Activated T-helper 1 cell treated with anti-CD3 and anti-CD28 coated beads, Interleukin-12 subunit alpha, Interleukin-12 subunit beta, Interleukin-2, Interleukin-4 antibody, amounts not matched to agents 30 ng/mL and 10 ng/mL and 1 ng/mL, durations not matched to agents 14 hours and 24 hours and 36 hours (primary cell): ENCODE measurements at places on chromosomes 6 and 20. TPM values are rescaled to one million over a fixed set of nuclear protein-coding genes. Genes with fewer than 3 reads are reported as not detected.

The C20orf144 gene
- 0.22 and 0.29 TPM in 2 replicates for total RNA-seq

The GHRH gene
- not detected in 2 replicates for total RNA-seq

The PPIL4 gene
- total RNA-seq, result 25.0 and 26.1 TPM in 2 replicates

The ULBP3 gene
- 0.56 TPM in 1 of 2 replicates, not detected in the other for total RNA-seq

The BMP2 gene
- 0.08 and 0.12 TPM in 2 replicates for total RNA-seq

The EDN1 gene
- total RNA-seq, result 0.12 and 0.36 TPM in 2 replicates

The VNN1 gene
- total RNA-seq, result not detected in 2 replicates

The ADGRF1 gene
- not detected in 2 replicates for total RNA-seq

The RGS17 gene
- not detected in 2 replicates for total RNA-seq

GRCh38 chr20:14838663-14839628 is 501.5 kb upstream of the FLRT3 start:
- H3K27ac ChIP-seq, result no peak overlapping the region
- no peak for DNase-seq

DNA sequence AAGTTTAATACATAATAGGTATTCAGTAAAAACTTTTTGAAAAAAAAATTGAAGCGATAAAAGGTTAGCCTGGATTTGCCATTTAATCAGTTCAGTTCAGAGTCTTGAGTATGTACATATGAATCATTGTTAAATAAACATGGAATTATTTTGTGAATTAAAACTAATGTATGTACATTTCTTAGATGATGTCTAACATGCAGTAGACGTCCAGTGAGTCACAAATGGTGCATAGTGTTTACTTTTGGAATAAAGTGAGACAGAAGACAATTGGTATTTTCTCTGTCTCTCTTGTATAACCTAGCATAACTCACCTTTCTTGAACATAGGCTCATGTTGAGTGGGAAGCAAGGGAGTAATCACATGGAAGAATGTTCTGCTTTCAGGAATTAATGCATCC is 83.5 kb downstream of the EYS start:
- no peaks in the 10 kb centered on the region for H3K4me1 ChIP-seq
- H3K36me3 ChIP-seq, result no peaks in the 10 kb centered on the region
- DNase-seq, result no peak

DNA sequence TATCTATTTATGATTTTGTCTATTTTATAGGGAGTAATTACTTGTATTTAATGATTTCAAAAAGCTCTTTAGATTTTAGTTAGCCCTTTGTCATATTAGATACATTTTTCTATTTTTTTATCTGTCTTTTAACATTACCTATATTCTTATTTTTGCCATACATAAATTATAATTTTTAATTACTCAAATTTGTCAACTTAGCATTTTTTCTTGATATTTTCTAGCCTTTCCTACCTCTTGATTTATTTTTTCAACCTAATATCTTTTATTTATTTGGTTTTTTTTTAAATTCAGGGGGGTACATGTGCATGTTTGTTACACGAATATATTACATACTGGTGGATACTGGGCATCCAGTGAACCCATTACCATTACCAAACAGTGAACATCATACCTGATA is 114.3 kb upstream of the F13A1 start:
- no peaks in the 10 kb centered on the region for H3K27me3 ChIP-seq
- no peak overlapping the region for H3K27ac ChIP-seq
- DNase-seq, result no peak
- H3K4me1 ChIP-seq, result no peaks in the 10 kb centered on the region
- no peak overlapping the region for H3K4me3 ChIP-seq

GRCh38 chr6:18102783-18103509 is 19.5 kb downstream of the NHLRC1 start:
- no peak overlapping the region for H3K27ac ChIP-seq
- H3K36me3 ChIP-seq, result no peaks in the 10 kb centered on the region
- peaks cover 5% of the 10 kb centered on the region for H3K4me1 ChIP-seq
- no peak overlapping the region for H3K4me3 ChIP-seq
- no peak for DNase-seq

DNA sequence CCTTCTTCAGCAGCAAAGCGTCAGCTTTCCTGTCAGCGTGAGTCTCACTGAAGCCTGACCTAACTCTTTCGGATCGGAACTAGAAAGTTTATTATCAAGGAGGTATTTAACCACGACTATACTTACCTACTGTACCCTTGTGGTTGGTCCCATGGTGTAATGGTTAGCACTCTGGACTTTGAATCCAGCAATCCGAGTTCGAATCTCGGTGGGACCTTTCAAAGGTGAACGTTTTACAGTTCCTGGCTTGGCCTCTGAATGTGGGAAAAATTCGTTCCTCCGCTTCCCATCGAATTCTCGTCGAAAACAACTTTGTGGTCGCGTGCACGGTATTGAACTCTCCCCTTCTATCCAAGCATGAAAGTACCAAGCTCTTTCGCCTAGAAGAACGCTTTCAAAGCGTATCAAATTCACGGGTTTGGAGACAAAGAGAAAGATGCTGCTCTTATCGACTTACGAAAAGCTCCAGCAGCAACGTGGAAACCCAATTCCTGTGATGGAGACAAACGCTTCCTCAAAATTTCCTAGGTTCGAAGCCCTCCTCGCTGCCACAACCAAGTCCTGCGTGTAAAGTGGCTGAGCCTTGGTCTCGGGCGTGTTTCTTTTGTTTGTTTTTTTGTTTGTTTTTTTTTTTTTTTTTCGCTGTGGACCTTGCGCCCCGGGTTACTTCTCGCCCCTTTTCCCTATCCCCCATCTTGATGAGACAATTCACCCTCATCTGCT is 63.7 kb downstream of the GPX5 start:
- H3K36me3 ChIP-seq, result peaks cover 8% of the 10 kb centered on the region
- H3K4me3 ChIP-seq, result peak overlapping the region; percentile 2
- peaks cover 43% of the 10 kb centered on the region for H3K4me1 ChIP-seq
- peak overlapping the region; percentile 36 for H3K27ac ChIP-seq
- peaks cover 64% of the 10 kb centered on the region for H3K27me3 ChIP-seq

DNA sequence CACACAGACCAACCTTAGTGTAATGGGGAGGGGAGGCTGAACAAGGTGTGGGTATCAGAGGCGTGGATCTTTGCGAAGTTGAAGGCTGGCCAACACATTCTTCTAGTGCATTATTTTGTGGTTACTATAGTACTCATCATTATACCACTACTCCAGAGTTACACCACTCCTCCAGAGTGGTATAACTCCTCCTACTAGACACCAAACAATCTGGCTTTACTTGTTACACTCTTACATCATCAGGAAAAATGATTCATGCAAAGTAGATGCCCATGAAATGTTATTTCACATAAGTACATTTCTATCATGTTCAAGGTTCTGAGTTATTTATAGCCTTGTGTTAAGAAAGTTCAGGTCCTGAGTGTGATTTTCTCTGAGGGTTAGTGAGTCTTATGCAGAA is 443.1 kb upstream of the OPRM1 start:
- H3K27ac ChIP-seq, result no peak overlapping the region
- no peak for DNase-seq
- H3K36me3 ChIP-seq, result no peaks in the 10 kb centered on the region
- H3K27me3 ChIP-seq, result peaks cover 3% of the 10 kb centered on the region

DNA sequence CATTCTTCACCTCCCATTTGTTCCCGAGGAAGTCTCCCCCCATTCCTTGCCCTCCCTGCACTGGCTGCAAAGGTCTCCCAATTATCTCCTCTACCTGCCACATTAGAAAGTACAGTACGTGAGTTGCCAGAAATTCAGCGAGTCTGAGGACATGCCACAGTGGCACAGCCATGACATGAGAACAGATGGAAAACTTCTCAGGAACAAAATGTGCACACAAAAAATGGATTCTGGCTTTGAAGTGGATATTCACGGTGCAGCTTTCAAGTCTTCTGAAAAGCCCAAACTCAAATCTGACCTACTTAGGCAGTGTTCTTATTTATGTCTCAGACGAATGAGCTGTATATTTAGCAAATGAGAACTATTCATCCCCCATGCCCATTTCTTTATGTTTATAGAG is 269.1 kb upstream of the ARID1B start:
- H3K36me3 ChIP-seq, result no peaks in the 10 kb centered on the region
- no peak overlapping the region for H3K4me3 ChIP-seq
- DNase-seq, result no peak
- H3K4me1 ChIP-seq, result no peaks in the 10 kb centered on the region
- H3K27ac ChIP-seq, result no peak overlapping the region

- H3K4me3 ChIP-seq, result no peak overlapping the region
- no peak overlapping the region for H3K27ac ChIP-seq
- H3K4me1 ChIP-seq, result no peaks in the 10 kb centered on the region
- no peaks in the 10 kb centered on the region for H3K27me3 ChIP-seq
These were observed 147.2 kb downstream of the PCSK2 start for GRCh38 chr20:17374086-17374485.

DNA sequence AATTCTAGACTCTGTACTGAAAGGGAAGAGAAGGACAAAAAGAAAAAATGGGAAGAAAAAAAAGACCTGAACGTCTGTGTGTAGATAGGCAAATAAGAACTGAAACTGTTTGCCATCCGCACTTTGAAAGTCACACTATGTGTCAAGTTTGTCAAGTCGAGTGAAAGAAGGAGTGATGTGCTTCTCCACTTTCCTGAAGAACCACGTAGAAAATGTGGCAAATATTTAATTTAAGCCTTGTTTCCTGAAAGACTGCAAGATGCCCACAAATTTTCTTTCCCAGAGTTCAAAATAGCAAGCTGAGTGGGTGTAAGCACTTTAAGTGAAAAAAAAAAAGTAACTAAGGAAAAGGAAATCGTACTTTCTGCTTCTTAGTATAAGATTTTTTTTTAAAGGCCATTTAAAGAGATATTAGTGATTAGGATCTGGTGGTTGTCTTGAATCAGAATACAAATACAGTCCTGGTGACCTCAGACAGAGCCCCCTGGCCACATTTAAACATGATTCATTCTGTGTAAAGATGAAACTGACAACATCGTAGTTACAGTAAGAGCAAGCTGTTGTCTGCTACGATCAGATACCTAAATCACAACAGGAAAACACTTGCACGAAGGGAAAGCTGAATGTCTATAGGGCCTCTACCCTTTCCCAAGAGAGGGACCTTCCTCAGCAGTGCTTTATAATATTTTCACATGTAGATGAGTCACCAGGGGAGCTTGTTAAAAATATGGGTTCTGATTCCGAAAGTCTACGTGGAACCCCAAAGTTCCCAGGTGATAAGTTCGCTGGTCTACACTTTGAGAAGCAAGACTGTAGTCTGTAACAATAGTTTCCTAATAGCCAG is 102.3 kb downstream of the HIVEP2 start:
- DNase-seq, result peak; percentile 41
- H3K36me3 ChIP-seq, result peaks cover 9% of the 10 kb centered on the region
- peaks cover 90% of the 10 kb centered on the region for H3K4me1 ChIP-seq
- H3K27me3 ChIP-seq, result no peaks in the 10 kb centered on the region
- H3K4me3 ChIP-seq, result peak overlapping the region; percentile 70
- H3K27ac ChIP-seq, result peak overlapping the region; percentile 91

GRCh38 chr6:120083186-120083585 is 733.6 kb upstream of the MAN1A1 start:
- H3K4me3 ChIP-seq, result no peak overlapping the region
- H3K4me1 ChIP-seq, result no peaks in the 10 kb centered on the region
- no peaks in the 10 kb centered on the region for H3K36me3 ChIP-seq
- no peaks in the 10 kb centered on the region for H3K27me3 ChIP-seq

DNA sequence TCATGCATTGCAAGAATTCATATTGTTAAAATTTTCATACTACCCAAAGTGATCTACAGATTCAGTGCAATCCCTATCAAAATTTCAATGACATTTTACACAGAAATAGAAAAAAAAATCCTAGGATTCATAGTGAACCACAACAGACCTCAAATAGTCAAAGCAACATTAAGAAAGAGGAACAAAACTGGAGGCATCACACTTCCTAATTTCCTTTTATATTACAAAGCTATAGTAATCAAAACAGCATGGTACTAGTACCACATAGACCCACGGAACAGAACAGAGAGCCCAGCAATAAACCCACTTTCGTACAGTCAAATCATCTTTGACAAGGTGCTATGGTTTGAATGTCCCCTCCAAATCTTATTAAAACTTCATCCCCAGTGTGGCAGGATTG is 39.7 kb downstream of the NTSR1 start:
- H3K4me3 ChIP-seq, result no peak overlapping the region
- H3K27ac ChIP-seq, result no peak overlapping the region
- no peaks in the 10 kb centered on the region for H3K36me3 ChIP-seq
- peaks cover 6% of the 10 kb centered on the region for H3K4me1 ChIP-seq
- no peak for DNase-seq
- H3K27me3 ChIP-seq, result peaks cover 40% of the 10 kb centered on the region

DNA sequence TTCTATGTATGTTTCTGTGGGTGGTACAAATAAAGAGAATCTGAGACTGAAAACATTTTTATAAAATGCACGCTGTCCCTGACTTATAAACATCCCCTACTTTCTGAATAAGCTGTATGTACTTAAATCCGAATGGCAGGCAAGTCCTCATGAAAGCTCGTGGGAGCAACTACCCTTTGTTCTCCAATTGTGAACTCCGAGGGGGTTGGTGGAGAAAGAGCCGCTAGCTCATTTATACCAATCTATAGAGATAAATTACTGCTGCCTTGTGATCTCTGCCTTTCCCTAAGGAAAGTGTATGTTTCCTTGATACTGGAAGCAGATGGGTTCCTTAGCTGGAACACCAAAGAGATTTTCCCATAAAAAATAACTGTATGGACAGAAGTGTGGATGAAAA is 84.5 kb downstream of the GJA10 start:
- H3K27ac ChIP-seq, result no peak overlapping the region
- H3K4me1 ChIP-seq, result peaks cover 11% of the 10 kb centered on the region
- peaks cover 25% of the 10 kb centered on the region for H3K36me3 ChIP-seq
- peaks cover 1% of the 10 kb centered on the region for H3K27me3 ChIP-seq
- no peak for DNase-seq
- H3K4me3 ChIP-seq, result no peak overlapping the region

GRCh38 chr20:25336561-25337422 is 53.8 kb downstream of the ABHD12 start:
- H3K4me3 ChIP-seq, result no peak overlapping the region
- no peaks in the 10 kb centered on the region for H3K27me3 ChIP-seq
- no peaks in the 10 kb centered on the region for H3K4me1 ChIP-seq
- peaks cover 7% of the 10 kb centered on the region for H3K36me3 ChIP-seq

- peaks cover 11% of the 10 kb centered on the region for H3K36me3 ChIP-seq
- H3K4me3 ChIP-seq, result peak overlapping the region; percentile 0
- peaks cover 60% of the 10 kb centered on the region for H3K4me1 ChIP-seq
- peak overlapping the region; percentile 45 for H3K27ac ChIP-seq
- no peak for DNase-seq
These were observed 15.0 kb downstream of the FKBP5 start for GRCh38 chr6:35673755-35674154.

- no peak for DNase-seq
- peaks cover 22% of the 10 kb centered on the region for H3K36me3 ChIP-seq
- no peaks in the 10 kb centered on the region for H3K27me3 ChIP-seq
- H3K4me3 ChIP-seq, result no peak overlapping the region
- peaks cover 12% of the 10 kb centered on the region for H3K4me1 ChIP-seq
These were observed 10.4 kb downstream of the KCNS1 start for GRCh38 chr20:45090481-45090880.

GRCh38 chr6:119339941-119340456 is 9.6 kb downstream of the MAN1A1 start:
- no peaks in the 10 kb centered on the region for H3K27me3 ChIP-seq
- peaks cover 87% of the 10 kb centered on the region for H3K4me1 ChIP-seq
- peaks cover 53% of the 10 kb centered on the region for H3K36me3 ChIP-seq
- H3K27ac ChIP-seq, result no peak overlapping the region

- H3K27me3 ChIP-seq, result peaks cover 5% of the 10 kb centered on the region
- H3K4me3 ChIP-seq, result no peak overlapping the region
- H3K4me1 ChIP-seq, result no peaks in the 10 kb centered on the region
- H3K36me3 ChIP-seq, result no peaks in the 10 kb centered on the region
- no peak overlapping the region for H3K27ac ChIP-seq
- no peak for DNase-seq
These were observed 135.1 kb upstream of the COL21A1 start for GRCh38 chr6:56382416-56382940.

GRCh38 chr6:81491454-81492101 is 260.9 kb downstream of the TENT5A start:
- DNase-seq, result no peak
- H3K27me3 ChIP-seq, result no peaks in the 10 kb centered on the region
- no peak overlapping the region for H3K4me3 ChIP-seq
- no peaks in the 10 kb centered on the region for H3K36me3 ChIP-seq
- no peaks in the 10 kb centered on the region for H3K4me1 ChIP-seq
